EH (cell line): ENCODE measurements at places on chromosomes 13 and 19.

- DNase-seq: no peak
Observed at GRCh38 chr13:25873242-25873612, 178.6 kb downstream of the SHISA2 start.

DNA sequence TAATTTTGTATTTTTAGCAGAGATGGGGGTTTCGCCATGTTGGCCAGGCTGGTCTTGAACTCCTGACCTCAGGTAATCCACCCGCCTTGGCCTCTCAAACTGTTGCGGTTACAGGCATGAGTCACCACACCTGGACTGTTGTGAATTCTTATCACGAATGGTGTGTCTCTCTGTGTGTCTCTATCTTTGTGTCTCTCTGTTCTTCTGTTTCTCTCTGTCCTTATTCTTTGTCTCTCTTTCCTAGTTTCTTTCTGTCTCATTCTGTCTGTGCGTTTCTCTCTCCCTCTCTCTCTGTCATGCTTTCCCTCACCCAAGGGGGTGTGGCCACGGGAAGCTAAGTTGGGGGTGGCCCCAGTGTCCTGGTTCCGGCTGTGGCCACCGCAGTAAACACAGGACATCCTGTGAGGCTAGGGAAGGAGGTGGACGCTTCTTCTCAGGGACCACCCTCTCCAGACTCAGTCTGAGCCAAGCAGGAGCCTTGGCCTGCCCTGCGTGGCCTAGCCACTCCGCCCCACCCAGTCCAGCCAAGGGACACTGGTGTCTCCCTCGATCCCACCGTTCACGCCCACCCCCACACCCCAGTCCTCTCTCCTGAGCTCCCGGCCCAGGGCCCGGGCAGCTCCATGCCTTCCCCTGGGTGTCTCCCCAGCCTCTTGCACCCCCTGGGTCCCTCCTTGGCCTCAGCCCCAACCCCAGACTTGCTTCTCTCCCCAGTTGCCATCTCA, 3.9 kb upstream of the PRX start:
- DNase-seq: peak; percentile 63

DNA sequence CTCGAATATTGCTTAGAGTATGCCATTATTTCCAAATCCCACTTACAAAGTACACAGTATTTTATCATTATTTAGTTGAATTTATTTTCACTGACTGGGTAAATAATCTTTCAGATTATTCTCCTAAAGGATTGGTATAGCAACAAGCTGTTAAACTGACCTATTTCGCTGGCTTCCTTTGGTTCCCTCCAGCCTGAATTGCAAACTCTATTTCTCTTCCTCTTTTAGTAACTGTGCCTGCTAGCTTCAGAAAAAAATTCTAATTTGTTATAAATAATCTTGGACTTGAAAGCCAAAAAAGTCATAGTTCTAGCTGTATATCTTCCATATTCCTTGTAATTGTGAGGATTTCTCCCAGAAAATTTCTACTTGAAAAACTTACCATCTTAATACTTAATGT, 15.0 kb upstream of the CCNA1 start:
- DNase-seq: no peak

DNA sequence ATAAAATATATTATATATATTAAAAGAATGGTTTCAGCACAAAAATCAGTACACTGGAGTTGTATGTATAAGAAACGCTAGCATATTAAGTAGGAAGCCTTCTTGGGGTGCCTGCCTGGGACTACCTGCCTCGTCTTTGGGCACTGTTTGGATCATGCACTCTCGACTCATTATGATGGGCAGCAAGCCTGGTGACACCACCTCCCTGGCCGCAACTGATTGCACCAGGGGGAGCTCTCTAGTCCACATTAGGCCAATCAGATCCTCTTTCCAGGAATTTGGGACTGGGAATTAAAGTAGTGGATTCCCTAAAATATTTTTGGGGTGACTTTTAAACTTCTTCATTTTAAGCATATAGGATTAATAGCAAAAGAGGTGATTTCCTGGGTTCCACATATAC, 56.0 kb upstream of the RGCC start:
- no peak for DNase-seq

DNA sequence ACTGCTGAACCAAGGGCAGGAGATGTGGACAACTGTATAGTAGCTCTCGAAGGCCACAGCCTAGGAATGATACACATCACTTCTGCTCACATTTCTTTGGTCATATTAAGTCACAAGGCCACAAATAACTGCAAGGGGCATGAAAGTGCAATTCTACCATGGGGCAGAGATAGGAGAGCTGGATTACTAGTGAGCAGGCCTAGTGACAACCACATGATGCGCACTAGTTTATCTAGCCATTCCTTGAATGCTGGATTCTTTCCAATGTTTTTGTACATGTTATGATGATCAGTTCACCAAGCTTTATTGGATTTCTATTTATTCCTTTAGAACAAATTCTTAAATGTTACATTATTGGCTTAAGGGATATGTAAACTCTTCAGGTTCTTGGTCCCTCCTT, 100.7 kb downstream of the MIPEP start:
- peak; percentile 26 for DNase-seq

DNA sequence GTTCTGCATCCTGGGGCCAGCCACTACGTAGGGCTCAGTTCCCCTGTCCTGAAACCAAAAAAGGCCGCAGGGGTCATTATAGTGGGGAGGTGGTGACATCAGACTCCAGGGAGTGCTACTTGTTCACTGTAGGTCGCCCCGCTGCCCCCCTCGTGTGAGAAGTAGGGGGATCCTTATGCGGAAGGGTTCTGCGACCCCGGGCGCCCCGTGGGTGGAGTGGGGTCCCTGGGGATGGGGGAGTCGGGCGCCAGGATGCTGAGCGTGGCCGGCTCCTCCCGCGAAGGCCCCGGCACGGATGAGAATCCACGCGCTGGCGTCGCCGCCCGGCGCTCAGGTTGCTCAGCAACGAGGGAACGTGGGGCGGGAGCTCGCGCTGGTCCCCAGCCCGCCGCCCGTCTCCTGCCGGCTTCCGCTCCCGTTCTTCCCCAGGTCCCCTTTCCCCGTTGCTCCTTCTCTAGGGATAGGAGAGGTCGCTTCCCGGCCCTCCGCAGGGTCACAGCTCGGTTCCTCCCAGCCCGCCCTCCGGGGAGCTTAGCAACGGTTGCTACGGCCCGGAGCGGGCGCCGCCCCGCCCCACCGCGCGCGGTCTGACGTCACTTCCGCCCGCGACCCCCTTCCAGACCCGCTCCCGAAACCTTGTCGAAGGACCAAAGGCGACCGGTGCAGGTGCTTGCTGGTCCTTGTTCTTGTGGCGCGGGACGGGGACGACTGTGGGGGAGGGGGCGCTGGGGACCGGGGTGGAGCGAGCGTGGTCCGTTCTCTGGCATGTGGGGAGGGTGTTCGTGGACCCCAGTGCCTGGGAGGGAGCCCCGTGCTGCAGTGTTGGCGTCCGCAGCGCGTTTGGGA, at the start of gene NAT14:
NAT14 (plus strand) TSS at position 596 of the 846 bp plus-strand sequence. CDS start 521 bp downstream, outside the sequence.
- DNase-seq: peak; percentile 69

GRCh38 chr13:96104516-96104915, 14.6 kb downstream of the HS6ST3 start:
- no peak for DNase-seq

DNA sequence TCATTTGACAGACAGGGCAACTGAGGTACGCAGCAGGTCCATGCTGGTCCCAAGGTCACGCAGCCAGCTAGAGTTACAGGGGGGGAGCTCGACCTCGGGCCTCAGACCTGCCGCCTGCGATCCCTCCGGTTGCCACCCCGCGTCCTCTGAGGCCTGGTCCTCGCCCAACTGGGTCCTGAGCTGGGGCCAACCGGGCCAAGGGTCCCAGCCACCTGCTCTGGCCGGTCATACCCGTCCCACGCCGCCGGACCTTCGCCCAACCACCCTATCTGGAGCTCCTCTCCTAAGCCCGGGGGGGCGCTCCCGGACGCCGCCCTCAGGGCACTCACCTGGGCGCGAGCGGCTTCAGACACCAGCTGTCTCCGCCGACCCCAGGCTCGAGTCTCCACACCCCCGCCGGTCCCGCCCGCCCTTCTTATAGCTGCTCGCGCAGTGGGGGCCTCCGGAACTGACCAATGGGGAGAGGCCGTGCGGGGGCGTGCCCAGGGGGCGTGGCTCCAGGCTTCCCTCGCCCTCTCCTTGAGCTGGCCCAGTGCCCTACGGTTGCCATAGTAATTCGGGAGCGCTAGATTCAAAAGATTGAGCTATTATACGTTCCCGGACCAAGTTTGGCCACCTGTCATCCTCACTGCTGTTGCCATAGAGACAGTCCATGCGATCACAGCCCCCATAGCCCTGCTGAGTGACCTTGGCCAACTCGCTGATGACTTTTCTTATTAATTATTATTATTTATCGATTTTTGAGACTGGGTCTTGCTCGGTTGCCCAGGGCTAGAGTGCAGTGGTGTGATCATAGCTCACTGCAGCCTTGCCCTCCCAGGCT, at the start of gene PLIN5:
PLIN5 (minus strand) TSS at position 389 of the 823 bp plus-strand sequence. CDS start 1,150 bp downstream, outside the sequence.
- peak; percentile 44 for DNase-seq

DNA sequence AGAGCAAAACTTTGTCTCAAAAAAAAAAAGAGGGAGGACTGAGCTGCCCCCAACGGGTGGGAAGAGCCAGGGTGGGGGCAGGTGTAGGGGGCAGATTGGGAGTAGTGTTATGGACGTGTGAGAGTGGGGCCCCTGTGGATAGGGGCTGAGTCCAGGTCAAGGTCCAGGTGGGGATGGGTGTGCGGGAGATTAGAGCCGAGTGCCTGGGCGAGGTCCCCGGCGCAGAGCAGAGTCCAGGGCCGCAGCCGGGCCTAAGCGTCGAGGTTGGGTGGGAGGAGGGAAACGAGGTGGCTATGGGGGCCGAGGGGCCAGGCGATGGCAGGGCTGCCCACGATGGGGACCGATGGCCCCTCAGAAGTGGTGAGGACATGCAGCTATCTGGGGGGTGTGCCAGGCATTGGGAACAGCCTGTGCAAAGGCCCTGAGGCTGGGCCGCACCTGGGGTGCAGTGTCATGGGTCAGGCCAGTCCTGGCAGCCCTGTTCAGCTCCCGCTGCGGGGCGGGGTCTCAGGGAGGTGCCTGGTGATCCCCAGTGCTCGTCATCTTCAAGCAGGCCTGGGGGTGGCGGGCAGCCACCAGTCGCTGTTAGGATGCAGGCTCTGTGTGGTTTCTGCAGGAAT, 12.3 kb upstream of the MISP start:
- DNase-seq: no peak

GRCh38 chr13:30569901-30570576, 47.7 kb upstream of the USPL1 start:
- DNase-seq: peak; percentile 97

DNA sequence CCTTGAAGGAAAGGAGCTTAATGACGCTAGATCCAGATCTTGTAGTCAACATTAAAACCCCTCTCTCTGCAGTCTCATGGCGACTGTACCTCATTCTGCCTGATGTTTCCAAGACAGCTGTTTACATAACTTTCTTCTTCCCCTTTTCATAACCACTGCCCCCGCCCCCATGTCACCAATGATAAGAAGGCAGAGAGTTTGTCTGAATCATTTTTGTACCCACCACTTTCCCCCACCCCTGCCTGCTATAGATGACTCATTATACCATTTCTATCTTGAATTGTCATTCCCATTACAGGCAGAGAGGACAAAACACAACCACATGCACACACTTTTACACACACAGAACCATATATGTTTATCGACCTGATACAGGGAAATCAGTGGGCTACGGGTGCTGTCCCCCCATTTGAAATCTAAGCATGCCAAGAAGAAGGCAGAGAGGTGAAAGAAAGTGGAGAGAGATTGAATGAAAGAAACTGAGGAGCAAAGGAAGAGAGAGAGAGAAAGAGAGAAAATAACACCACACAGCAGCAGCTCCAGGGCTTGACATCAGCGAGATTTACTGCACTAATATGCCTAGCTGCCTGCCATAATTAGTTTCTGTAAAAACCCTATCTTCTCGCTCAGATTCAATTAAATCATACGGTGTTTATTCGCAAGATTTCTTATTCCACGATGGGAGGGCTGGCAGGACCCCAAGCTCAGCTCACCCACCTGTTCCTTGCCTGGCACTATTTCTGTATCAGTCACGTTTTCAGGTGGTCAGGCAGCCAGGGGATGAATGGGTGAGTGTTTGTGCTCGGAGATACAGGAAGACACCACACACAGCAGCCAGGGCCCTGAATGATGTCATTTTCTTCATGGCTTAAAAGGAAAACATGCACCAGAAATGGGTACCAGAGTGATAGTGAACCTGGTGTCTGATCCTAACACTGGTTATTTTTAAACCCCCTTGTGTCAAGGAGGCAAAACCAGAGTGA, 114.3 kb upstream of the SERP2 start:
- DNase-seq: peak; percentile 53
